Epithelial cell of umbilical artery (primary cell): ENCODE measurements at places on chromosomes 13 and 19. TPM values are rescaled to one million over a fixed set of nuclear protein-coding genes. Genes with fewer than 3 reads are reported as not detected.

PCDH20 gene
- not detected in 2 replicates for total RNA-seq

ANKRD27 gene
- total RNA-seq = 33.5 and 46.0 TPM in 2 replicates

MEIS3 gene
- total RNA-seq = 0.32 and 0.46 TPM in 2 replicates

ZNF625 gene
- total RNA-seq = 8.8 and 10.5 TPM in 2 replicates

CGB1 gene
- not detected in 2 replicates for total RNA-seq

SOX1 gene
- not detected in 2 replicates for total RNA-seq

LRRC4B gene
- under 0.01 TPM in 1 of 2 replicates, not detected in the other for total RNA-seq

KLK3 gene
- not detected in 2 replicates for total RNA-seq

CEACAM3 gene
- not detected in 2 replicates for total RNA-seq

LILRB5 gene
- total RNA-seq = not detected in 2 replicates

IFNL1 gene
- total RNA-seq = not detected in 2 replicates

SMIM24 gene
- 0.32 TPM in 1 of 2 replicates, not detected in the other for total RNA-seq

CCDC9 gene
- 3.5 and 6.5 TPM in 2 replicates for total RNA-seq

ZNF579 gene
- 3.2 TPM in 2 replicates for total RNA-seq
